ENCODE measurements at places on chromosomes 5 and 9.

GRCh38 chr5:134662971-134663370, 14.4 kb downstream of the SEC24A start:
- H3K27me3 ChIP-seq: no peaks in the 10 kb centered on the region
- H3K4me1 ChIP-seq: no peaks in the 10 kb centered on the region
- peaks cover 54% of the 10 kb centered on the region for H3K36me3 ChIP-seq

DNA sequence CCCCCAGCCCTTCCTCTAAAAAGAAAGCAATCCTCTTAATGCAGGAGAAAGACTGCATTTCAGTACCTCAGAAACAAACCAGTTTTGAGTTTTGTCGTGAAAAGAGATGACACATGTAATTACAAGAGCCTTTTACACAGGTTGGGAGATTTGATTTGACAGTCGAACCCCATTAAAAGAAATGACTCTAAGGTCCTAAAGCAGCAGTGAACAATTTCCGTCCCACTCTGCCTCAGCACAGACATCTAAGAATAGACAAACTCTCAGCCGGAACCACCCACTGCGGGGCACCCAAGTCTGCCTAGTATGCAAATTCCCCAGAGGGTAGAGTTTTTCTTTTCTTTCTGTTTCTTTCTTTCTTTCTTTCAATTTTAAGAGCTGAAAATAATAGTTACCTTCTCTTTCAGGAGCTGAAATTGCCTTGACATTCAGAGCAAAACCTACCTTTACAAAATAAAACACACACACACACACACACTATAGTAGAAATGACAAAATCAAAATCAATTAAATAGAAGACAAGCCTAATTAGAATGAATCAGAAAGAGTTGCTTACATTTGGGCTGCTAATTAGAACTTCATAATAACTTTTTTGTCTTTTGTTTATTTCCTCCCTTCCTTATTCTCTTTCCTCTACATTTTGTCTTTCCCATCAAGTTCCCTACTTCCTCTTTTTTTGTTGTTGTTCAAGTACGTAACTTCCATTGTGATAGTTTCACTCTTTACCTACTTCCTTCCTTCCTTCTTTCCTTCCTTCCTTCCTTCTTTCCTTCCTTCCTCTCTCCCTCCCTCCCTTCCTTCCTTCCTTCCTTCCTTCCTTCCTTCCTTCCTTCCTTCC, 65.1 kb downstream of the BASP1 start:
- H3K36me3 ChIP-seq: no peaks in the 10 kb centered on the region
- H3K4me1 ChIP-seq: no peaks in the 10 kb centered on the region
- no peak overlapping the region for H3K27ac ChIP-seq

DNA sequence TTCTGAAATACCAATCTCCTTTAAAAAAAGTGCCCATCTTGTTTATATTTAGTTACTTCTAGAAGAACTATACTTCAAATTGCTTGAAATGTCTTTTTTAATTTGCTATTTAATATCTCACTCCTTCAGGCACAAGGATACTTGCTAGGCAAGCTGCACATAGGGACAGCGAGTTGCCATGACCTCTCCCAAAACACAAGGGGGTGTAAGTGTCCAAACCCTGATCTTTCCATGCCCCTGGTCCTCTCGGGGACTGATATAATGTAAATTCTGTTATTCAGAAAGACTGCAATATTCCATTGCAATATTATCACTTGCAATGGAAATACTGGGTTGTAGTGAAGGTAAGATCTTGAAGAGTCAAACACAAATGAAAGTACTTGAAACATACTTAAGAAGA, 480.4 kb downstream of the CETN3 start:
- no peaks in the 10 kb centered on the region for H3K36me3 ChIP-seq
- H3K27me3 ChIP-seq: no peaks in the 10 kb centered on the region
- H3K4me1 ChIP-seq: no peaks in the 10 kb centered on the region
- DNase-seq: no peak
- no peak overlapping the region for H3K27ac ChIP-seq

GRCh38 chr5:133884569-133885311, 83.7 kb downstream of the C5orf15 start:
- no peak overlapping the region for H3K4me3 ChIP-seq
- no peaks in the 10 kb centered on the region for H3K4me1 ChIP-seq
- DNase-seq: peak; percentile 18
- no peak overlapping the region for H3K27ac ChIP-seq

GRCh38 chr9:14686168-14686567, 7.1 kb downstream of the ZDHHC21 start:
- no peak overlapping the region for H3K4me3 ChIP-seq
- H3K27me3 ChIP-seq: no peaks in the 10 kb centered on the region
- H3K27ac ChIP-seq: no peak overlapping the region
- H3K4me1 ChIP-seq: peaks cover 12% of the 10 kb centered on the region
- DNase-seq: no peak

DNA sequence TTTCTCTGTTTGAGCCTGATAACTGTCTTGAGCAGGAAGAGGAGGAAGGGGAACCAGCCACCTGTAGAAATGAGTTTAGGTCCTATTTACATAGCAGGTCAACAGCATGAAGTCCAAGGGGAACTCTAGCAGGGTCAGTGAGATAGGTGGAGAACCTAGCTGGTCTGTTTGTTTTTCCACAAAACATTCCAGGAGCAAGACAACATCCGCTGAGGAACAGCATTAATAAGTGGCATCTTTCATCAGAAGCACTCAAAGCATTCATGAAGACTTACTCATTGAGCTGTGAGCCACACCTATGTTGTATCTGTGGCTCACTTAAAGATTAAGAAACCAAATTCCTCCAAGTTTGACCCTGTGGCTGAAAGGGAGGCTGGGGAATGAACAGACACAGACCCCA, 115.9 kb downstream of the ACTBL2 start:
- H3K27ac ChIP-seq: no peak overlapping the region
- no peaks in the 10 kb centered on the region for H3K36me3 ChIP-seq
- no peaks in the 10 kb centered on the region for H3K27me3 ChIP-seq
- no peak overlapping the region for H3K4me3 ChIP-seq

GRCh38 chr9:131237931-131238401, 38.3 kb downstream of the FAM78A start:
- H3K36me3 ChIP-seq: peaks cover 21% of the 10 kb centered on the region
- H3K27ac ChIP-seq: peak overlapping the region; percentile 68
- peaks cover 18% of the 10 kb centered on the region for H3K4me1 ChIP-seq
- DNase-seq: peak; percentile 84

- H3K4me3 ChIP-seq: no peak overlapping the region
- H3K27me3 ChIP-seq: no peaks in the 10 kb centered on the region
- no peaks in the 10 kb centered on the region for H3K4me1 ChIP-seq
- DNase-seq: no peak
- H3K36me3 ChIP-seq: no peaks in the 10 kb centered on the region
Observed at GRCh38 chr9:108001237-108001636, 511.7 kb upstream of the KLF4 start.

DNA sequence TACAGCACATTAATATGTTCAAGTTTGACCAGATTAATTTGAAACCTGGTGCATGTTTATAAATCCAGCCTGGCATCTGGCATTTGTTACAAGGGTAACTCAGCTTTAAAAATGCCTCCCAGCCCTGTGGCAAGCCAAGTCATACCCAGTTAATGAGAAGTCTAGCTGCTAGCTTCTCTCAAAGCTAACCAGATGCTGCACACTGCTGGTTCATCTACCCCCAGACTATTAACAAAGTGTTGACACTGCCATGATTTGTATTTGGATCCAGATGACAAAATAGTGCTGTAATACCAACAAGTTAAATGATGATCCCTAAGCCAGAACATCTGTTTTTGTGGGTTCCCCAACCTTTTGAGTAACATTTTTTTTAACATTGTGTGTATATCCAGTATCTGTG, 573.7 kb upstream of the DAB2 start:
- no peaks in the 10 kb centered on the region for H3K4me1 ChIP-seq
- H3K4me3 ChIP-seq: no peak overlapping the region
- no peaks in the 10 kb centered on the region for H3K36me3 ChIP-seq

GRCh38 chr5:57858905-57859304, 376.3 kb upstream of the ACTBL2 start:
- no peaks in the 10 kb centered on the region for H3K36me3 ChIP-seq
- no peak for DNase-seq
- H3K27me3 ChIP-seq: no peaks in the 10 kb centered on the region
- no peak overlapping the region for H3K4me3 ChIP-seq
- no peaks in the 10 kb centered on the region for H3K4me1 ChIP-seq

DNA sequence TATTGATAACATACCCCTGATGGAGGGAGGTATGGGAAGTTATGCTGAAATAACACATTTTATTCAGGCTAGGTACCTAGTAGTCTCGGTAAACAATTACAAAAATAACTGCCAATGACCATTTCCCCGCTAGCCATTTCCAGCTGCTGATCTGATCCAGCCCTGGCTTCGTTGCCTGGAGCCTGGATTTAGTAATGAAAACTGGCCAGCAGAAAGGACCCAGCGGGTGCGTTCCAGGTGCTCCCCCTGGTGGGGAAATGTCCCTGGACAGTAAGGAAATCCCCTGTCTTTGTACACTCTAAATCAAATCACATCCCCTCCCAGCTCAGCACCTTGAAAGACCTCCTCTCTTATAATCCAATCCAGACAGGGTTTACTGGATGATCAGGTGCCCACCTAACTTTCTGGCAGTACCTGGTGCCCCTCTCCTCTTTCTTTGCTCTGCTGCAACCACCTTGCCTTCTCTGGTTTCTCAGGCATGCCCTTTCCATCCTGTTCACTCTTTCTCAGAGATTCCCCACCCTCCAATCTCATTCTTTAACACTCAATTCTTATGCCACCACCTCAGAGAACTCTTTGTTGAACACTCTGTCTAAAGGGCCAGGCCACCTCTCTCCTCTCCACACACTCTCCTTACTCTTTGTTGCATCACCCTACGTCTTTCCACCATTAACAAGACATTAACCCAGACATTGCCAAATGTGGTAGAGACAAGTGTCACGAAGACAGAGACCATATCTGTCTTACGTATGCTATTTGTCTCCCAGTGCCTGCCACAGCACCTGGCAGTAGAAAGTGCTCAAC, 50.1 kb upstream of the SMAD5 start:
- DNase-seq: peak; percentile 81
- no peak overlapping the region for H3K27ac ChIP-seq
- no peak overlapping the region for H3K4me3 ChIP-seq
- H3K36me3 ChIP-seq: no peaks in the 10 kb centered on the region
- peaks cover 6% of the 10 kb centered on the region for H3K27me3 ChIP-seq

- no peak for DNase-seq
- H3K27ac ChIP-seq: no peak overlapping the region
- H3K27me3 ChIP-seq: no peaks in the 10 kb centered on the region
- no peak overlapping the region for H3K4me3 ChIP-seq
- no peaks in the 10 kb centered on the region for H3K4me1 ChIP-seq
Observed at GRCh38 chr5:33583332-33583731, 142.6 kb downstream of the TARS1 start.

DNA sequence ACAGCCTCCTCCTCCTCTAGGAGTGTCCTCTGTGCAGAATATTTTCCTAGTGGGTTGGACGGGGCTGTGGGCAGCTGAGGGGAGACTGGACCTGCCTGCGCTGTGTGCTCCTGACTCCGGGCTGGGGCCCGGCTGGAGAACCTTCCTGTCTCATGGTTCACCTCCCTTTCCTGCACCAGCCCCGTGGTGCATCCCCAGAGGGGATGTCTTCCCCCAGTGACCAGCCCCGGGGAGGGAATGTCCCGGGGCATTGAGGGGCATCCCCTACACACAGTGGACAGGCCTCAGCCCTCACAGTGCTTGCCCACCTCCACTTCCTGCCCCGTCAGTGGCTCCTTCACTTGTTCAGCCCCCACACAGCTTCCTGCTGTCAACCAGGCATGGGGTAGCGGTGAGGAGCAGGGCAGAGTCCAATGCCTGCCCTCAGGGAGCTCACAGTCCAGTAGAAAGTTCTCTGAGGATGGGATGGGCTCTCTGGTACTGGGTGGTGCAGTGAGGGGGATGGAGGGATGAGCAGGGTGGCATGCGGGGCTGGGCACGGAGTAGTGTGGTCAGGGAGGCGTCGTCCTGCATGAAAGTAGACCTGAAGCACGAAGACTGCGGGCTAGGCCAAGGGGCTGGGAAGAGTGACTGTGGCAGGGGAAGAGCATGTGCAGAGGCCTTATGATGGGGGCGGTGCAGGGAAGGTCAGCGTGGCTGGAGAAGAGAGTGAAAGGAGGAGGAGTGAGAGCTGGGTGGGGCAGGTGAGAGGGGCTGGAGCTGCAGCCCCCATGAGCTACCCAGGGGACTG, 52.1 kb upstream of the PITX1 start:
- H3K27ac ChIP-seq: no peak overlapping the region
- no peaks in the 10 kb centered on the region for H3K36me3 ChIP-seq
- H3K27me3 ChIP-seq: no peaks in the 10 kb centered on the region
- no peaks in the 10 kb centered on the region for H3K4me1 ChIP-seq
- DNase-seq: peak; percentile 48

- no peak overlapping the region for H3K27ac ChIP-seq
- no peaks in the 10 kb centered on the region for H3K4me1 ChIP-seq
Observed at GRCh38 chr5:30325795-30326194, 867.7 kb upstream of the CDH6 start.
